Activated CD4-positive, alpha-beta memory T cell treated with anti-CD3 and anti-CD28 coated beads for 36 hours (primary cell): ENCODE measurements at places on chromosomes 12 and 14. TPM values are rescaled to one million over a fixed set of nuclear protein-coding genes. Genes with fewer than 3 reads are reported as not detected.
A peak's percentile ranks its signal among the peaks of the same experiment; 100 is the strongest.

DNA sequence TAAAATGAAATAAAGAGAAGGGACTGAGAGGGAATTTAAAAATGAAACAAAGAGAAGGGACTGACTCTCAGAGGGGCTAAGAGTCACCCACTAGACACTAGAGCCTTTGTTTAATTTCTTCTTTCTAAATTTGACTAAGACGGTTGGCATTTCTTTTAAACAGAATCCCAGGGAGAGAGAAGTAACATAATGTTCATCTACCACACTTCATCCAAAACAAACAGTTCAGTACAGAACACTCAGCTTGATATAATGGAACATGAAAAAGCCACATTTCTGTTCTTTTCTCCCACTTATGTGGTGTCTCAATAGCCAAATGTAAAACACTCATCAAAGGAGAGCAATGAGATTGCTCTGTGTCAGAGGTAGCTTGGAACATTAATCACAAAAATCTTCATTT, 10.1 kb upstream of the NT5DC3 start:
- DNase-seq: no peak

DNA sequence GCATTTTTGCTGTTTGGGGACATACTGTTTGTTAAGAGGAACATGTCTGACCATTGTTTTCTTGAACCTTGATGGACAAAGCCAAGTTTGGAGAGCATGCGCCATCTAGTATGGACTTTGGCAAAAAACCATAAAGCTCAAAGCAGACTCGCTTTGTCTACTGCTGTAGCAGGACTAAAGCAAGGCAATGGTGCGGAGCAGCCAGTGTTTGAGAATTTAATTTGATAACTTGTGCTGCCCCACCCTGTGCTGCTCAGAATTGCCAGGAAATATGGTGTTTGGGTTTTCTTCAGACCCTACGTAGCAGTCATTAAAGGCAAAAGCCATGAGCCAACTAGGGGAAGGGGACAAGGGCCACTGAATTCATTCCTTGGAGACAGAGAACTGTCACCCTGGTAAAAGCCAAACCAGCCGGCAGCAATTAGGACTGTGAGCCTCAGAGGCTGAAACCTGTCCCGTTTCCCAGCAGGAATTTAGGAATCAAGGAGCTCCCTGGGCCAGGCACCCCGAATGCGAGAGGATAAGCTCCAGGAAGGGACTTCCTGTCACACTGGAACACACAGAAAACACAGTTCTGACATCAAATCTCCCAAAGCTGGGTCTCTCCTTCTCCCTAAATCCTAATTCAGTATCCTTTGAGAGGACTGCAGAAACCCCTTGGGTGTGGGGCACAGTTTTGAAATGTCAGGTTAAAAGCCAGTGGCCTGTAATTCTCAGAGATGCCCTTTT, 1.1 kb downstream of the AVIL start:
- DNase-seq: no peak

GPR84 gene
- 2.4 TPM for total RNA-seq

GRCh38 chr12:126932156-126932555, 1334.8 kb upstream of the TMEM132C start:
- no peak for DNase-seq

STK38L gene
- 25.1 TPM for total RNA-seq

MANSC1 gene
- 1.9 TPM for total RNA-seq

DNA sequence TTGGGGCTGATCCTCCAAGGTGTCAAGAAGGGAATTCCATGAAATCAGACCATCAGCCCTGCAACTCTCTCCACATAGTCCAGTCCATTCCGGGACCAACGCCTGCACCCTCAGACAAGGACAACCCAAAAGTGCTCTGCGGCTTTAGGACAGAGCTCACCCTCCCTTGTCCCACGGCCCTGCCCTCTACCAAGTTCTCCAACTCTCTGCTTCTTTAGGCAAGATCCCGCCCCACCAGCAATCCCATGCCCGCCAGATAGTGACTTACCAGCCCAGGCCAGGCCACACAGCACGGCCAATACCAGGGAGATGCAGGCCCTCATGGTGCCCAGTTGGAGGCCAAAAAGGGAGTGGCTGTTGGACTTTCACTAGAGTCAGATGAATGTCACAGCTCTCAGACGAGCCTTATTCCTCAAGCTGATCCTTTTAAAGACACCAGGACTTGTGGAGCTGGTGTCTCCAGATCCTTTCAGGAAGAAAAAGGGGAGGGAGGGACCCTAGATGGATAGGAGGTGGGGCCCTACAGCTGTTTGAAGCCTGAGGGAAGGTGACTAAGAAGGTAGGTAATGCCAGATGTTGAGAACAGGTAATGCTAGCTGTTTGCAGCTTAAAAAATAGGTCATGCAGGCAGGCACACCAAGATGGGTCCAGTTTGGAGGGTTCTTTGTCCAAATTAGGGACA, at the start of gene ENDOU:
Gene ENDOU (minus strand): TSS at position 400 of the 682 bp plus-strand sequence. CDS start 77 bp downstream, at position 323.
- no peak for DNase-seq

- no peak for DNase-seq
Measured at GRCh38 chr12:116099652-116100432, 177.7 kb downstream of the MED13L start.

C12orf54 gene
- total RNA-seq: not detected

CCDC88C gene
- total RNA-seq: 74.7 TPM

CARMIL3 gene
- 0.75 TPM for total RNA-seq

OAS1 gene
- total RNA-seq: 49.1 TPM

GRCh38 chr14:58769771-58770170, 132.0 kb downstream of the DACT1 start:
- no peak for DNase-seq

PTCSC3 gene
- total RNA-seq: not detected

DNA sequence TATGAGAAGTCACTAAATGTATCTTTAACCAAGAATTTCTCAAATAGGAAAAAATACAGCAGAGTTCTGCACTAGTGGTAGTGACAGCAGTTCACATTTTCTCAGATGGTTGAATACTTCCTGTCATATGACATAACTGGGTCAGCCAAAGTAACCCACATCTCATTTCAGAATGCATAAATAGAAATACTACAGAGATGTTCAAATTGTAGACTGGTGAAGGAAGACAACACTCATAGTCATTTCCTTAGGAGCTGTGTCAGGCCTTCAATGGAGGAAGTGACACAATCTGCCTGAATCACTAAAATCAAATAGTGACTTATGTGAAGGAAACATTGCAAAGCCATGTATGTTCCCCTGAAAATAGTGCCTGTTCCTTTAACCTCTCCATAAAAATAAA, 32.4 kb downstream of the FERMT2 start:
- peak; percentile 18 for DNase-seq
